ENCODE measurements at places on chromosomes 2 and 18. TPM values are rescaled to one million over a fixed set of nuclear protein-coding genes. Genes with fewer than 3 reads are reported as not detected.

The FAM237A gene
- total RNA-seq, result not detected

The LIMS4 gene
- total RNA-seq, result 52.5 TPM

The METAP1D gene
- total RNA-seq, result 1.7 TPM

The CABYR gene
- total RNA-seq, result 1.0 TPM

The TPO gene
- not detected for total RNA-seq

The ST8SIA5 gene
- total RNA-seq, result under 0.01 TPM

The CLEC4F gene
- 0.17 TPM for total RNA-seq

The COL3A1 gene
- 6.9 TPM for total RNA-seq

The STON1 gene
- total RNA-seq, result 2.3 TPM

The CBLN2 gene
- not detected for total RNA-seq

The SERPINB10 gene
- not detected for total RNA-seq

The TUBA3D gene
- total RNA-seq, result not detected

The SPP2 gene
- total RNA-seq, result not detected

The CCDC141 gene
- total RNA-seq, result 3.7 TPM

The MDH1B gene
- 0.11 TPM for total RNA-seq
